NCI-H1694 treated with DMSO at 0.1 percent for 48 hours (cell line): ENCODE measurements at places on chromosomes 16 and 17.

DNA sequence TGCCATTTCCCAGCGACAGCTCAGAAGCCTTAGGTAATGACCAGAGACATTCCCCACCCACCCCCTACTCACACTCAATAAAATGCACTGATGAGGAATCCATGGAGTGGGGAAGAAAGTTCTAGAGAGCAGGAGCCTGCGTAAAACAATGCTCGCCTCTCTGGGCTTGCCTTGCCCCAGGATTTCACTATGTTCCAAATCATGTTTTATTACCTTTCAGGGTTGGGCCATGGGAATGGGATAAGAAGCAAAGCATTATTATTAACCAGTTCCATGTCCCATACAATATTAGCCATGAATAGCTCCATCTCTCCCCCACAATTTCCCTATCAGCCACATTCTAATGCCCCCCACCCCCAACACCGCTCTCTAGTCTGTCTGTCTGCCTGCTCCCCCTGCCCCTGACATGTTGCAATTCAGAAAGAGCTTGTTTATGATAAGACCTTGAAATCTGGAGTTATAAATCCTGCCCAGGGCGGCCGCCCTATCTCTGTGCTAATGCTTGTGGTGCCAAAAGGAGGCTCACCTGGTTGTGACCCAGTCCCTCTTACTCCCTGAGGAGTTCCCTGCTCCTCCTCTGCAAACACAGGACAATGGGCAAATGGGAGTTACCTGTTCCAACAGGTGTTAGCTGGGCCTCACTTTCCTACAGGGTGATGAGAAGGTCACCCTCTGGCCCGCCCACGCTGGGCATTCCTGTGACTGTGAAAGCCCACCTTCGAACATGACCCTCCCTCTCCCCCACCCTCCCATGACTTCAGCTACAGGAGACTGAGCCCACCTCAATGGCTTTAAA is 28.0 kb upstream of the DDX52 start:
- DNase-seq = no peak

GRCh38 chr17:5793157-5793556 is 208.8 kb upstream of the NLRP1 start:
- no peak for DNase-seq

DNA sequence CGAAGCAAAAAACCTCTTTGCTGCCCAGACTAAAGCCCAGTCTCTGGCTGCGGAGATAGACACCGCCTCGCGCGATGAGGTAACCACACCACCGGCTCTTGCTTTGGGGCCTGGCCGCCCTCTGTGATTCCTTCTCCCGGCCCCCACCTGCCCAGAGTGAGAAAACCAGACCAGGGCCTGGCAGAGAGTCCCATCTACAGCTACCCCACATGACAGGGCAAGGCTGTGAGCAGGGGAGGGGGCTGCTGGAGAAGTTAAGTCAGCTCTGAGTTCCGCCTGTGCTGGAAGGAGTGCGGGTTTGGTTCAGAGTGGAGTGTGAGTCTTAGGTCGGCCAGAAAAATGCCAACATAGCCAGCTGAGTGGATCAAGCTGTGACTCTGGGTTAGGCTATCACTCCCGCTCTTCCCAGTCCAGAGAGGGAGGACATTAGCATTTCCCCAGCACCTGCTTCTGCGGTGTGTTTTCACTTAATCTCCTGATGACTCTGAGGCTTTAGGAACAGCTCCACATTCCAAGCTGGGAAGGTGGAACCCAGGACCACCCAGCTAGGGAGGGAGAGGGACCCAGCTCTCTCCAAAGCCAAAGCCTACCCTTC is 139.0 kb downstream of the RAB11FIP4 start:
- DNase-seq = no peak

GRCh38 chr17:36627101-36627500 is 25.7 kb downstream of the MRM1 start:
- DNase-seq = no peak

GRCh38 chr17:3954976-3955672 is 9.1 kb downstream of the ATP2A3 start:
- DNase-seq = no peak

GRCh38 chr16:1335996-1336395 is 2.6 kb downstream of the BAIAP3 start:
- no peak for DNase-seq

DNA sequence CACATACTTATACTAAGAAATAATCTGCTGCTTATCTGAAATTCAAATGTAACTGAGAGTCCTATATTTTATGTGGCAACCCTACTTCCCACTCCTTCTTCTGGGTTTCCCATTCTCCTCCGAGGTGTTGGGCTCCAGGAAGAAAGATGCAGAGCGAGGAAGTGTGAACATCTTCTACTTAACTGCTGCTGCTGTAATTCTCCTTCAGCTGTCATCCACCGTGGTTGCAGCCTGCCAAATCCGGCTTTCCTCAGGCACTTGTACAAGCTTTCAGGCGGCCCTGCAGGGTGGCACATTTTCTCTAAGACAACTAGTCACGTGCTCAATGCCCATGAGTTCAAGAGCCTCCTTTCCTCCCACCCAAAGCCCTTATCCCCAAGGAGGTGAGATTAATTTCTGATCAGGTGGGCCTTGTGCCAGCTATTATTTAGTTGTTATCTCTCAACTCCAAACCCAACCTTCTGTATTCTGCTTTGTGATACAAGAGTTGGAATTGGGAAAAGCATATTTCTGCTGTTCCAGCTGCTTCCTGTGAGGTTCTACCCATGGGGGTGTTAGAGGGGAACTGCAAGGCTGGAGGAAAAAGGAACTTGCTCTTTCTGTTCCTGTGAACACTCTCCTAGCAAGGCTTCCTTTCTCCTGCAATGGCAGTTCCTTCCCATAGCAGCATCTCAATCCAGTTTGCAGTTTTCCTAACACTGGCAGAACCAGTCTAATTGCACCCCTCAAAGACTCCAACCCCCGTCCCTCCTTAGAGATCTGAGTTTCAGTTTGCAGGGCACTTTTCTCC is 67.6 kb upstream of the RBBP6 start:
- DNase-seq = no peak

DNA sequence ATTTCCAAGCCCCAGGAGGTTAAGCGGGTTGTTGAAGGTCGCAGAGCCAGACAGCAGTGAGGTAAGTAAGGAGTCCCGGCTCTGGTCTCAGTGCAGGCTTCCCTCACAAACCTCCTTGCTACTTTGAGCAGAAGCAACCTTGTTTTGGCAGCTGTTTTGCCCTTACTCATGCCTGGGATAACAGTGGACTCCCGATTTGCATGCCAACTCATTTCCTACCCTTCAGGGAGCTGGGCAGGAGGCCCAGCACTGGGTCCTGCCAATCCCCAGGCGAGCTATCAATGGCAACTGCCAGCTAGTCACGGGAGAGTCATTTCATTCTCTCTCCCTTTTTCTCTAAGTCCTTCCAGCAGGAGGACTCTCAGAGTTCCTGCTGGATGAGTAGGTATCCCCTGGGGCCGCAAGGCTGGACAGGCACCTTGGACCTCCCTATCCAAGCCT is 72.0 kb upstream of the KSR1 start:
- peak; percentile 20 for DNase-seq

- peak; percentile 76 for DNase-seq
Measured at GRCh38 chr17:73492821-73493814, 151.1 kb downstream of the SDK2 start.

DNA sequence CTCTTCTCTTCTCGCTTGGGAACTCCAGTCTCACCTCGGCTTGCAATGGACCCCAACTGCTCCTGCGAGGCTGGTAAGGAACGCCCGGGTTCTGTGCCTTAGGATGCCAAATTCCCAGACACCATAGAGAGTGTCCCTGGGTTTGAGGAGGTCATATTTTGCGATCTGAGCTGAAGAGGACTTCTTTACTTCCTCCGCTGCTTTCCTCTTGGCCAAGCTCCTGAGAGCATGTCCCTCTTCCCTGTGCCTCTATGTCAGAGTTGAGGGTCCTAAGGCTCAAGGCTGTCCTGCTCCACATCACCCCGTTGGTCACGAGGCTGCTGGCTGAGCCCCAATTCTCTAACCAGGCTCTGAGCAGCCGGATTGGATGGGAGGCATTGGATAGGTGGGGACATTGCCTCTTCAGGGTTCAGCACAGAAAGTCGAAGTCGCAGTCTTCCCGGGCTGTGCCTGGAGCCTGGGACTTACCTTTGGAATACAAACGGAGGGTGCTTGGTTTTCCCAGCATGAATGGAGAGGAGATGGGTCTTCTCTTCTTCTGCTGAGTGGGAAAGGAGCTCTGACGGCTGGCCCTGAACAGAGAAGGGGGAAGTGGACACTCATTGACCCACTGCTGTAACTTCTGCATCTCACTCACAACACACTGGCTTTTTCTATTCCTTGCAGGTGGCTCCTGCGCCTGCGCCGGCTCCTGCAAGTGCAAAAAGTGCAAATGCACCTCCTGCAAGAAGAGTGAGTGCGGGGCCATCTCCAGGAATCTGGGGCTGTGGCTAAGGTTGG is 416 bp downstream of the MT1H start:
- DNase-seq = no peak

GRCh38 chr17:57466521-57466920 is 210.2 kb downstream of the MSI2 start:
- no peak for DNase-seq

DNA sequence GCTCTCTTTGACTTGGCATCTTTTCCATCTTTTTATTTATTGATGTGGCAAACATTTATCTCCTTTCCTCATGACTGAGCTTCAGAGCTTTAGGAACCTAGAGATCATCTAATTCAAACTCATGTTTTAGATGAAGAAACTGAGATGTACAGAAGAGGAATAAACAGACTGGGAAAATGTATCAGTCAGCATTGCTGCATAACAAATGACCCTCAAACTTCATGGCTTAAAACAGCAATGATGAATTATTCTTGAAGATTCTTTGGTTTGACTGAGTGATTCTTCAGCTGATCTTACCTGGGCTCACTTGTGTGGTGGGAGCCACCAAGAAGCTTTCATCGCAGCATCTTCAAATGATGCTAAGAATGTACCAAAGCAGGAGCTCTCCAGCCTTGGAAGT is 44.0 kb upstream of the IRF8 start:
- no peak for DNase-seq

DNA sequence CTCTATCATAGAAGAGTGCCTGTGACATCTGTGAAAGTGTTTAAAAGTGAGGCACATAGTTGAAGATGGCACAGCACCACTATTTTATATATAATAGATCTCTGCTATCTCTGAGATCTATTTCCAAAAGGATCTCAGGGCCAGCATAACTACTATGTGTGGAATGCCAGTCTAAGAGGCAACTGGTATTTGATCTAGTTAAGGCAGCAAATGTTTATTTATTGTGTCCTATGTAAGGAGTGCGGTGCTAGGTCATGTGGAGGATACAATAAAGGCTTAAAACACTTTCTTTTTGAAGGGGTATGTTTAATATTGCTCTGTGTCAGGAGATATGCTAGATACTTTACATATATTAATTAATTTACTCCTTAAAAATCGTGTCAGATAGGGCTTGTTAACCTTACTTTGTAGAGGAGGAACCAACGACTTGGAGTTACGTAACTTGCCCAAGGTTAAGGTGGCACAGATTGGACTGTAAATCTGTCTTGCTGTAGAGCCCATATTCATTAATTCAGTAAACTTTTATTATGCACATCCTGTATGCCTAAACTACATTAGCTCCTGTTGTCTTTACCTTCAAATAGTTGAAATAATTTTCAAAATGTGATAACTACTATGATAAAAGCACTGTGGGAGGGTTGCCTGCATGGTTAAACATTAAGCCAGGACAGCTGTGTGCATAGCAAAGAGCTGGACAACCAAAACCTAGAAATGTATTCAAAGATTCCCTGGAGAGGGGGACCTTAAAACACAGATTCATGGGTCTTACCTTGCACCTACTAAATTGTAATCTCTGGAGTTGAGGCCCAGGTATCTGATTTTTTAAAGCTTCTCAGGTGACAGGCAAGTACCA is 83.3 kb downstream of the NLK start:
- DNase-seq = no peak

DNA sequence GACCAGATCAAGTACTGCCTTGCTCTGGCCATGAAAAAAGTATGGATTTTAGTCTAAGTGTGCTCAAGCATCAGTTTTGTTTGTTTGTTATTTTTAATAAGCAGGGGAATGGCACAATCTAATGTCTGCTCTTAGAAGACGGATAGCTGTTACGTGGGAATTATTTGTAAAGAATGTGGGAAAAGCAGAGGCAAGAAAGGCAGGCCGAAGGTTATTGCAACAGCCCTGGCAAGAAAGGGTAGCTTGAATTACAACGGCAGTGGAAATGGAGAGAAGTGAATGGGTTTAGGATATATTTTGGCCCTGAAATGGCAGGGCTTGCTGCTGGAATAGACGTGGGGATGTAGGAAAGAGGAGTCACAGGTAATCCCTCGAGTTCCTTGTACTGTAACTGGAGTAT is 987 bp upstream of the HASPIN start:
- no peak for DNase-seq

GRCh38 chr16:52740766-52741165 is 193.8 kb upstream of the TOX3 start:
- DNase-seq = no peak

- DNase-seq = peak; percentile 78
Measured at GRCh38 chr17:30292286-30292858, 628 bp upstream of the BLMH start.

DNA sequence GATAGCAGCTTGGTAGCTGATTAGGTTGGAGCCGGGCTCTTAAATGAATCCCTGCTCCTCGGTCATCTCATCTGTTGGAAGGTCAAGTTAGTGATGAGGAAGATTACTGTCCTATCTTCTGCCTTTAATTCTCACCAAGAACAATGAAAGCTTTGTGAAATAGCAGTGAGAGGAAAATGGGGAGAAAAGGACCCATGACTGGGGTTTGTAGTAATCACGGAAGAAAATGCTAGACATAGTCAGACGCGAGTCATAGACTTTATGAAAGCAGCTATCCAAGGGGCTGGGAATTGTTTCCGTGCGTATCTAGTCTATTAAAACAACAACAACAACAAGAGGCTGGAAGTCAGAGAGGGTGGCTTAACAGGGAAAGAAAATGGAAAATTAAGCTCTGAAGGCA is 18.3 kb downstream of the PIK3R5 start:
- no peak for DNase-seq

DNA sequence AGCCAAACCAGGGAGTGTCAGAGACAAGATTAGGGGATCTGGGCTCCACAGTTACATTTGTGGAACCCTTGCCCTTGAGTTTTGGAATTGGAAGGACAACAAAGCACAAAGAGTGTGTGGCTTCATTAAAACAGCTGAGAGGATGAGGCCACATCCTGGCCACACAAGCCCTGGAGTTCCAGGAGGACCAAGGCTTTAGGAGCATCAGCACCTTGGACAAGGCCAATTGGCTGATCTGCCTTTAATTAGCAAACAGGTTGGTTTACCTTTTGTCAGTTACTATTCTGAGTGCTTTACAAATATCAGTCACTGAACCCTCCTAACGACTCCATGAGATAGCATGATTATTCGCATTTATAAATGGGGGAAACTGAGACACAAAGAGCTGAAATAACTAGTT is 54.7 kb downstream of the SLC6A2 start:
- no peak for DNase-seq
